NCI-H1436 (cell line): ENCODE measurements at places on chromosomes 7 and 10.

DNA sequence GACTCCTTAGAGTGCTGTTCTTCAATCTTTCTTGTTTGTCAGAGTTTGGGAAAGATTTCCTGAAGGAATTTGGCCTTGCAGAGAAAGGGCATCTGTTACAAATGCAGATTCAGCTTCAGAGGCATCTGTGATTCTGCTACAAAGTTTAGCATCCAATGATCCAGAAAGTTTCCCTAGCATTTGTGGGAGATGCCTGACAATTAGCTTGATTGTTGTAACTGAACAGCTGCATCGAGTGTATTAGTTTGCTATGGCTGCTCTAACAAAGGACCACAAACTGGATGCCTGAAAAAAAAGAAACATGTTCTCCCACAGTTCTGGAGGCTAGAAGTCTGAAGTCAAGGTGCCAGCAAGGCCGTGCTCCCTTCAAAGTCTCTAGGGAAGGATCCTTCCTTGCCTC is 365.1 kb downstream of the GRID1 start:
- DNase-seq = no peak

- no peak for DNase-seq
These were observed 48.5 kb upstream of the BHLHA15 start for GRCh38 chr7:98162758-98163157.

DNA sequence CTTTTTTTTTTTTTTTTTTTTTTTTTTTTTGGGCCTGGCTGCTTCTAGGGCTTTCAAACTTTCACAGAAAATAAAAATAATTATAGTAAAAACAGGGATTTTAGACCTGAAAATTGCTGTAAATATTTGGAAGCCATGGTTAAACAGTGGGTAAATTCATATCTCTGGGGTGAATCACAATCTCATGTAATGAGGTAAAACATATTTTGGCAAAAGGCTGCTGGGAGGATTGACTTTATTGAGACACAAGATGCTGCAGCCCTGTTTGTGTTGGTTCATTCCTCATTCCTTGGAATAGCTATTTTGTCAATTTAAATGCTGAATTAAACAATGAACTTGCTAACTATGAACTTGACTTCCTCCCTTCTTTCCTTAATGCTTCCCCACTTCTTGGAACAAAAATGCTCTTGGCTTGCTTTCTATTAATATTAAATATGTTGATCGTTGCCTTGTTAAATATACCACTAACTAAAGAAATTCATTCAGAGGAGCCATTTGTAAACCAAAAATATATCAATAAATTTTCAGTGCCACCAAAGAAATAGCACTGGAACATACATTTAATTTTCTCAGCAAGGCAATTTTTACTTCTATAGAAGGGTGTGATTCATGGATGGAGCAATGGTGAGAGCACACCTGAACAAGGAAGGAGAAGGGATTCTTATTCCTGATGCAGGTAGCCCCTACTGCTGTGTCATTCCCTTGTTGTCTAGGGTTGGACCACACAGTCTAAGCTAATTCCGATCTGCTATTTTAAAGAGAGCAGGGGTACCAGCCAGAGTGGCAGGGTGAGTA is 24.6 kb downstream of the AGK start:
- no peak for DNase-seq

GRCh38 chr10:62582804-62583208 is 208.6 kb downstream of the ZNF365 start:
- DNase-seq = no peak

DNA sequence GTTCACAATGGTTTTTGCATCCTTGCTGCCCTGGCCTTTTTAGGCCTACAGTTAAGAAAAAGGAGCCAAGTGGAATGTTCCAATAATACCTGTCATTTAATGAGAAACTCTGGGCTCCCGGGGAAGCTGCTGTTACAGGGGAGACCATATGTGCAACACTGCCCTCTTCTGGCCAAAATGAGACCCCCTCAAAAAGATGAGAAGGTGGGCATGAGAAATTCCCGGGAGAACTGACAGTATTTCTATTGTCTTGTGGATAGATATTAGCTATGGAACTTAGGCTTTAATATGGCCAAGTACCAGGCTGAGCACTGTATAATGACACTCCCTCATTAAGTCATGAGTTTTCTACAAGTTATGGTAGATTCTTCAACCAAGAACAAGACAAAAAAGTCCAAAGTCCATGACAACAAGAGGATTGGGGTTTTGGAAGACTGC is 99.4 kb downstream of the CCDC3 start:
- peak; percentile 58 for DNase-seq

- DNase-seq = no peak
These were observed 765.1 kb upstream of the POM121L12 start for GRCh38 chr7:52270301-52270700.

- no peak for DNase-seq
These were observed 180.5 kb upstream of the AOAH start for GRCh38 chr7:36904802-36905201.

DNA sequence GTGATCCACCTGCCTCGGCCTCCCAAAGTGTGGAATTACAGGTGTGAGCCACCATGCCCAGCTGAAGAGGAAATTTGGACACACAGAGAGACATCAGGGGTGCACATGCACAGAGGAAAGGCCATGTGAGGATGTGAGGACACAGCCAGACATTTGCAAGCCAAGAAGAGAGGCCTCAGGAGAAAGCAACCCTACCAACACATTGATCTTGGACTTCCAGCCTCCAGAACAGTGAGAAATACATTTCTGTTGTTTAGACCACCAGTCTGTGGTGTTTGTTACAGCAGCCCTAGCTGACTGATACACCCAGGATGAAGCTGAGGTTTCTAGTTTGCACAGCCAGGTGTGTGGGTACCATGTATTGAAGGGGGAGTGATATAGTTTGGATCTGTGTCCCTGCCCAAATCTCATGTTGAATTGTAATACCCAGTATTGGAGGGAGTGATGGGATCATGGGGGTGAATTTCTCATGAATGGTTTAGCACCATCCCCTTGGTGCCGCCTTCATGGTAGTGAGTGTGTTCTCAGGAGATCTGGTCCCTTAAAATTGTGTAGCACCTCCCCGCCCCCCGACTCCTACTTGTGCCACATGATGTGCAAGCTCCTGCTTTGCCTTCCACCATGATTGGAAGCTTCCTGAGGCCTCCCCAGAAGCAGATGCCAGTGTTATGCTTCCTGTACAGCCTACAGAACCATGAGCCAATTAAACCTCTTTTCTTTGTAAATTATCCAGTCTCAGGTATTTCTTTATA is 64.7 kb upstream of the DUSP5 start:
- no peak for DNase-seq

GRCh38 chr7:152355474-152356057 is 80.2 kb downstream of the KMT2C start:
- no peak for DNase-seq

GRCh38 chr10:90888387-90888786 is 16.6 kb downstream of the RPP30 start:
- no peak for DNase-seq

GRCh38 chr10:35633006-35633980 is 8.8 kb downstream of the FZD8 start:
- DNase-seq = no peak

DNA sequence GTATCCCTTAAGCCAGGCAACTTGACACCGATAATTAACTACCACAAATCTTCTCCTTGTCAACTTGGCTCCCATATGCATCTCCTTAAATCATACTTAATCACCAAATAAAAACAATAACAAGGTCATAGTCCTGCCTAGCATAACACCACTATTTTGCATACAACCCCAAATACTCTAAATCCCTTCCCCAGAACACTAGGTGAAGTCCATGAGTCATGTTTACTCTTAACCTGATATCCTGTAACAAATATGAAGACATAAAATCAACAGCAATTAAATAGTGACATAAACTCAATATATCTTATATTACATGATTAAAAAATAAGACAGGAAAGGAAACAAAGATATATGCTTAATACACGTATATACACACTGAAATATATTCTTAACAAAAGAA is 362.0 kb downstream of the ETV1 start:
- no peak for DNase-seq

DNA sequence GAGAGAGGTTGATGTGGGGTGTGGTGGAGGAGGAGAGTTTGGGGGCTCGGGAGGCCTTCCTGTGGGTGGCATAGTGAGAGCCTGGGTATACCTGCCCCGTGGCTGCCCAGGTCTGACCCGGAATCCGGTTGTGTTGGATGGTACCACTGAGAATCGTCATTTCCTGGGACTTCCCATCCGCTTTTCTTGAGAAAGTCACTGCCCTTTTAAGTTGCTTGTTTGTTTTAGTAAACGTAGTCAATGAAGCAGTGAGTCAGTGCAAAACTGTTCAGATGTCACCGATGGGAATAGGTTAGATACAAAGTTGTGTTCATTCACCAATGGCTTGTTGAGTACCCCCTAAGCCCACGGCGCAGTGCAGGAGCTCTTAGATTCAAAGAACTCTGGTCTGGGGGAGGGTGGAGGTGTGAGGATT is 285.8 kb downstream of the CAMK1D start:
- DNase-seq = no peak

- peak; percentile 12 for DNase-seq
These were observed 5.7 kb upstream of the TIAL1 start for GRCh38 chr10:119602241-119603095.

DNA sequence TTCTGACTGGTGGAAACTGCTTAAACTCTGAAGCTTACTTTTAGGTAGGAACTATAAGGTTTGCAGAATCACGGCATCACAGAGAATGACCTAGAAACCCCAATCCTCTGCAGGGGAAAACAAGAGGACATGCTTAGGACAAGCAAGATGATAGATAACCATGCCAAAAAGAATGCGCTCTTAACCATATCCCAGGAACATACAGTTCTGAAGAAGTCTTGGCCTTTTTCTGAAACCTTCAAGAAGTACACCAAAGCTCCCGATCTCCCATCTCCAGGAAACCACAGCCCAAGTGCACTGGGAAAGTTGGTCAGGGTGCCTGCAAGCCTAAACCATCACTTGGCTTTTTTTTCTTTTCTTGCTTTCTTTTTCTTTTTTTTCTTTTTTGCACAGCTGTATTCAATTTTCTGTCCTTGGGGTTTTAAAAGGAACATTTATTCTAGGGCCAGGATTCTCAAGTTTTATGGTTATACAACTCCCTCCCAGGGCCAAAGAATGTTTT is 12.2 kb upstream of the SVIL start:
- DNase-seq = no peak

DNA sequence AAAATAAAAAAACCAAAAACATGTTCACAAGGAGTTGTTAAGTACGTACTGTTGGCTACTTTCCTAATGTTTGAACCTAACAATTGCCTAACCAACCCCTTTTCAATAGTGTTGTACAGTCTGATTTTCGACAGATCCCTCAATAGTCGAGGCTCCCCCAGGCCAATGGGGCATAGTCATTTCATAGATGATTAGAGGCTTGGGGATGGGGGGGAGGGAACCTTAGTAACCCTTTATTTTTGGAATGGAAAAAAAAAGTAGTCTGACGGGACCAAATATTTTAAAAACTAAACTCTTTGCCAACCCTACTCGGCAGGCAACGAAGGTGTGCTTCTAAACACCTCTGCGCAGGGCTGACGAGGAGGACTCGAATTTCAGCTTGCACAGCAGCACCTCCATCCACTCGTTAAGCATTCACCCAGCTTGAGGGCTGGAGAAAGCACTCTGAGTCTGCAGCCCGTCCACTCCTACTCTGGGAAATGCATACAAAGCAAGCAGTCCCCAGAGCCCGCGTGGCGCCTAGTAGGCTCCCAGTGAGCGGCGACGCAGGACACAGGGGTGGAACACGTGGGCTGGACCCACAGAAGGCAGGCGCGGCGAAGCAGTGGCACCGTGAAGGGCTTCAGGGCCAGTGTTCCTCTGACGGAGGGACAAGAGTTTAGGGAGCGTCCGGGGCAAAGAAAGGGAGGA is 899 bp downstream of the PUS7 start:
- DNase-seq = peak; percentile 58

GRCh38 chr10:112546474-112546873 is 99.5 kb downstream of the VTI1A start:
- no peak for DNase-seq

- DNase-seq = no peak
These were observed 30.6 kb downstream of the POR start for GRCh38 chr7:75945297-75946168.

GRCh38 chr7:34759477-34760125 is 101.6 kb downstream of the NPSR1 start:
- no peak for DNase-seq

DNA sequence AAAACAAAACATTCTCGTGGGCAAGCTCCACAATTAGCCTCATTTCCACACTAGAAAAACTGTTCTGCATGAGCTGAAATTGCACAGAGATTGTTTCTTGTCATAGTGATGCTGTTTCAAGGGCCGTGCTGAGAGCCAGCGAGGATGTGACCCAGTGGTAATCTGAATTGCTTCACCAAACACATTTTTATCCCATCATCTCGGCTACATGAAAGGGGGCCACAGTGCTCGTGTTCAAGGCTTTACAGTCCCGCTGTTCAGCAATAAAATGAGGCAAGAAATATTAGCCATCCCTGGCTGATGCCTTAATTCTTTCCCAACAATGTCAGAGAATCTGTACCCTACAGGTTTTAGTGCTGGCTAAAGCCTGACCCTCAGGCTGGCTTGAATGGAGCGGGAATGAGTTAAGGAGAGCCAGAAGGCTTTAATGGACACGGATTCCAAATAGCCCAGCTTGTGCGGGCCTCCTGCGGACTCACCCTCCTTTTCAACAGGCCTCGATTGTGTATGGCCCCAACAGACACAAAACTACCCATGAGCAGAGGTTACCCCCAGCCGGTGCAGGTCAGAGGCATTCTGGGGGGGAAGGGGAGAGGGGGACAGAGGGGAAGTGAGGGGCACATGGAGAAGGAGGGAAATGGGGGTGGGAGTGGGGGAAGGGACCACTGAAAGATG is 2.0 kb upstream of the GDF10 start:
- no peak for DNase-seq

GRCh38 chr10:90598513-90598912 is 259.3 kb downstream of the HTR7 start:
- no peak for DNase-seq

DNA sequence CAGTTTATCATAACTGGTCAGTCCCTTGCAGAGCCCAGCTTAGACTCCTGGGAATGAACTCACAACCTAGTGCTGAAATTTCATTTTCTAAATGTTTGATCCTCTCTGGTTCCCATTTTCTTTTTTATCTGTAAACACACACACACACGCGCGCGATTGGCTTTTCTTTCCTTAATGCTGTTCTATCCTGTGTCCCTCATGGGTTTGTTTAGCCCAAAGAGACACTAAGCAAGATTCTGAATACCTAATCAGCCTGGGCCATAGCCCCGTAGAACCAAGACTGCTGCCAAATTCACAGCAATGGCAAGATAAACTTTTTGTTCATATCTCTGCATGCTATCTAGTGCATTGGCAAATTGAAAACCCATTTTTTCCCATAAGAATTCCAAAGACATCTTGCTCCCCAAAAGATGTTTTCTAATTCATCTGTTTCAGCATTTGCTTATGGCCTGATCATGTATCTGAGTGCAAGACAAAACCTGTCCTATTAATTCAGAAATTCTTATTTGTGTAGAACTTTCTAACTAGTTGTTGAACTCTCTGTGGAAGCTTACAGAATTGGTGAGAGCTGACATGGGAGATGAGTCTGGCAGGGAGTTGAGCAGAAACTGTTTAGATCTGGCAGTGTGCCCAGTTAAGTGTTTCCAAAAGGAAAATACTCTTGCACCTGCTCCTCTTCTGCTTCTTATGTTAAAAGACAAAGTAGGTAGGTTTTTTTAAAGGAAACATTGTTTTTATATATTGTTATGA is 1.8 kb upstream of the IFIT1 start:
- DNase-seq = no peak

GRCh38 chr7:98753989-98754479 is 115.8 kb downstream of the TMEM130 start:
- DNase-seq = peak; percentile 28

- no peak for DNase-seq
These were observed 310.1 kb downstream of the TCERG1L start for GRCh38 chr10:131001438-131001837.
